Skin of body (tissue), 3 donors: ENCODE measurements at places on chromosomes 4 and X. TPM values are rescaled to one million over a fixed set of nuclear protein-coding genes. Genes with fewer than 3 reads are reported as not detected.

Gene CSAG2
- not detected for total RNA-seq

Gene MAP3K15
- total RNA-seq: 0.49 TPM

Gene FAM53A
- total RNA-seq: 2.0 TPM

DNA sequence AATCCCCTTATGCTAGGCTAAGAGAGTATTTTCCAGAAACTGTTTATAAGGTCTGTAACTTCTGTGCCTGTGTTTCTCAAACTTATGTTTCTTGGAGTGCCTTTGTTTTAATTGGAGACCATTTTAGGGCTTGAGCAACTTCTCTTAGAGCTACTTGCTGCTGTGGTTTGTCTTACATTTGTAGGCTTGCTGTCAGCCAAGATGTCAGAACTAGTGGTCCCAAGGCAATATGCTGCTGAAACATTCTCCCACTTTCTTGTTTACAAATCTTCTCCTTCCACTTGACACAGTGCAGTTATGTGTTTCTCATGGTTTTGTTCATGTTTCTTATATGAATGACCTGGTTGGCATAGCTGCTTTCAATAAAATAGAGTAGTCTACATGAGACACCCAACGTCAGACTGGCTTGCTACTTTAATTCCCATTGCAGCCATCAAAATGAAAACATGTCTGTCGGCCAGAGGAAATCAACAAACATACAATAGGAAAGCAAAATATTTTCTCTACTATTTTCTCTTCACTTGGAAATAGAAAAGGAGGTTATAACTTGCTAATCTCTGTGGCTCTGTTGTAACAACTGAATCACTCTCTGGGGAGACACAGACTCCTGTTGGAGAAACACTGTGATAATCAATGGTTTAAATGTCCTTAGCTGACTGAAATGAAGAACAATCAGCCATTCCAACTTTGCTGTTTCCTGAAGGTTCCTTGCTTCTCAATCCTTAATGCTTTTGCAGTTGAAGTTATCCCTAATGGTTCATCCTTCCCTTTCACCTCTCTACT lies 426.4 kb downstream of the PDGFC start:
- DNase-seq: no peak

- DNase-seq: no peak
Measured at GRCh38 chr4:146134761-146135445, 40.6 kb upstream of the LSM6 start.
